ENCODE measurements at places on chromosomes 4 and X.

DNA sequence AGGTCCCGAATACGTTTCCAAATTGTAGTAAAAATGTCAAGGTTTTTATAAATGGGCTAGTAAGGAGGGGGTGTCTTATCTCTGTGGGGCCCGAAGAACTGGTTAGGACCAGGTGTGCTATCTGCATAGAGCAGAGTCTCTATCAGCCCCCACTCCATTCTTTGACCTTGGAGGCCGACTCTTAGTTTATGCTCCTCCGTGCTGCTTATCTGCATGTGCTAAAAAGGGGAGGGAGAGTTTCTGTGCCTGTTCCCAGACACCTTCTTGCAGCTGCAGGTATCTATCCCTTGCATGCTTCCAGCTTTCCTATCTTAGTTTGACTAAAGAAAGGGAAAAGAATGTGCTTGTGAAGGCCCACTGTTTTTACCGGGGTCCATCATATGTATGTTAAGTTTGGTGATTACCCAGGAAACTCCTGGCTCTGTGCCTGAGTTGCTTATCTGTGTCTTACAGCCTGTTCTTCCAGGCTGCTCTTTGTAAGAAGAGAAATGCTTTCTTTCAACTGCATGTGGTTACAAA lies 28.6 kb upstream of the NAF1 start:
- DNase-seq = no peak

GRCh38 chr4:106165351-106166010 lies 150.5 kb downstream of the TBCK start:
- no peak for DNase-seq

- no peak for DNase-seq
Measured at GRCh38 chrX:118164138-118164537, 47.5 kb upstream of the KLHL13 start.

DNA sequence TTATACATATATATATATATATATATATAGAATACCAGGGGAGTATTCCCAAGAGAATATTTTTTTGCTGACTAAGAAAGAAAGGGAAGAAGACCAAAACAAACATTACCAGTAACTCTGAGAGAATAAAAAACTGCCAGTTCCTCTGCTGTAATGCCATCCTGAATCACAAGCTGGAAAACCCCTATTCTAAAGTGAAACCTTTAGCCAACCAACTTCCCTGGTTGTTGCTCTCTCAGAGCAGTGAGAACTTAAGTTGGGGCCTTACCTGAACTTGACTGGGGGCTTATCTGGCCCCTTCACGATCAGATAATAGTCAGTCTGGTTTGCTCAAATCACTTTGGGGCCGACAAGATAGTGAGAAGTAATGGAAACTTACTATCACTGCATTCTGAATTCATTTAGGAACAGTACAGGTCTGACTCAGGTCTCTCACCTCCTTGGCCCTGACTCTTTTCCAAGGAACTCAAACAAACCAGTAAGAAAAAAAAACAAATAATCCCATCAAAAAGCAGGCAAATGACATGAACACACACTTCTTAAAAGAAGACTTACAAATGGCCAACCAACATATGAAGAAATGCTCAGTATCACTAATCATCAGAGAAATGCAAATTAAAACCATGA lies 62.5 kb downstream of the CD40LG start:
- DNase-seq = no peak

- no peak for DNase-seq
Measured at GRCh38 chr4:125739760-125740159, 425.0 kb downstream of the FAT4 start.

DNA sequence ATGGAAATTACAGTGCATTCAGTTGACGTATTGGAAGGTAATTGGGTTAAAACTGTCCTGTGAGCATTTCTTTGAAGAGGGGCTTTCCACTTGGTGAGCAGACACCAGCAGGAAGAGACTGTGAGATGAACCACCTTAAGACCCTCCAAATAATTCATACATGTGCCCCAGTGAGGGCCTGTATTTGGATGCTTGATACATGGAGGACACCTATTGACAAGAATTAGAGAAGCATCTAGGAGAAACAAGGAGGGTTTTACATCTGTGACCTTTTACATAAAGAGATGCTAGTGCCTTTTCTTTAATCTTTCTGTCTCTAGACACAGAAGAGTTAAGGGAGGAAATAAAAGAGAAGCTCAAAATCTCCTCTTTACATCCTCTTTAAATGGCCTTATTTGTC lies 1115.3 kb upstream of the IGFBP7 start:
- no peak for DNase-seq

DNA sequence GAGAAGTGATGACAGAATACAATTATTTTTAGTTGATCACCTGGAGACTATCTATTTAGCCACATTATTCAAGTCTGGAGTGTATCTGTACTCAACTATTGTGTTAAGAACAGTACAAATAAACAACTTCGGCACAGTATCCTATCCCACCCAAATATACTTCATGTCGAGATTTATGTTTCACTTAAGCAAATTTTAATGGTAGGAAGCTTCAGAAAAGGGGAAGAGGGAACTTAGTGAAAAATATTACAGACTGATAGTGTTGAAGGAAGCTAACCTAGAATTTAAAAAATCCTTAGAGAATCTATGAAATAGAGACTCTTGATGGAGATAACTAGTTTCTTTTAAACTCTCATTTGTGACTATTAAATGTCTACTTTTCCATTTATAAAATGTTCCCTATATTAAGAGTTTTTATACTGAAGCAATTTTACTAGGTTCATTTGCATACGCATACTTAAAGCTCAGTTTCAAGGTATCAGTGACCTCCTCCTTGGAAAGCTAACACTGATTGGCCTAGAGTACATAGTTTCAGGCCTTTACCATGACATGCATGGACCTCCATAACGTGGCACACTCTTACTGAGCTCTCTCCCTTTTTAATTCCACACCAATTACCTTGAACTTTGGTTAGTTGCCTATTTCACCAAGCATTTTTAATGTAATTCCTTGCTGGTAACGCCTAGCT lies 197.7 kb downstream of the CAMK2D start:
- no peak for DNase-seq

- no peak for DNase-seq
Measured at GRCh38 chrX:37350034-37350365, 836 bp downstream of the PRRG1 start.

GRCh38 chr4:129415004-129415403 lies 319.1 kb downstream of the C4orf33 start:
- no peak for DNase-seq

DNA sequence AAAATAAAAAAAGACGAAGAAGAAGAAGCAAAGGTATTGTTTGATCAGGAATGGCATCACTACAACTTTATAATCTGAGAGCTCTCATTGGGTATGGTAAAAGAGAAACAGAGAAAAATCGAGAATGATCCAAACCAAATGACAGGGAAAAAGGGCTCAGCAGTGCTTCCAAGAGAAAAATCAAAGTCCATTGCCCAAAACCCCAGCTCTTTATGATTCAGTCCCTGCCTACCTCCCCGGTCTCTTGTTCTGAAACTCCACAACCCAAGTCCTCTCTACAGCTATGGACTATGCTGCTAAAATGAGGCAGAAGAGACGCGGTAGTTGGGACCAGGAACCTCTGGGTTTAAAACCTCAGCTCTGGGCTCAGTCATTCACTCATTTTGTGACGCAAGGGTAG lies 341.1 kb upstream of the PPARGC1A start:
- DNase-seq = no peak

- DNase-seq = no peak
Measured at GRCh38 chr4:74770226-74770910, 24.0 kb downstream of the BTC start.

DNA sequence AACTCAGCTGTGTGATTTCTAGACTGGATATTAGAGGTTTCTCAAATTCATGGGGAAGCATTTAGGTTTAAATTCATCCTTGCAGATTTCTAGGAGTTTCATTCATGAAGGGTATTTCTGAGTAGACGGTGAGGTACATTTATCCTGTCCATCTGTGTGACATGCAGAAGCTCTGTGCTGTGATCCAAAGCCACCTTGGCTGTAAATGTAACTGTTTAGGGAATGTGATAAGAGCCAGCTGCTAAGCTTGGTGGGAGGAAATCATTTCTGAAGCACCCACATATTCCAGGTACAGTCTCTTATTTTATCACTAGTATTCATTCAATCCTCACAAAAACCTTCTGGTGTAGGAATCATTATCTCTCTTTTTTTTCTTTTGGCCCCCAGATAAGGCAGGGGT lies 8.7 kb upstream of the DCTD start:
- DNase-seq = no peak

GRCh38 chr4:34485252-34485651 lies 1759.1 kb downstream of the ARAP2 start:
- no peak for DNase-seq

DNA sequence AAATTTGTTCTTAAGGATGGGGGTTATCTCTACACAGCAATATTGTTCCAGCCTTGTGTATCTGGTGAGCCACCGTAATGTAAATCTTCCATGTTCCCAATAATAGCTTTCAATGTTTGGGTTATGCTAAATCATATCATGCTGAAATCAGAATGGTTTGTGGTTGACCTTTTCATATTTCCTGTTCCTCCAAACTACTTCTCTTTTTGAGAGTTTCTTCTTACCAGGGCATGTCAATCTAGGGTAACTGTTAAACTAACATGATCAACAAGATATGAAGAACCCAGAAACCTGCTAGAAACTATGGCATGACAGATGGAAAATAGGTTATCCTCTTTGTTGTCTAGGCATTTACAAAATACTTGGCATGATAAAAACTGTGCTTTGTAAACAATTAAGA lies 22.0 kb downstream of the TNMD start:
- no peak for DNase-seq

DNA sequence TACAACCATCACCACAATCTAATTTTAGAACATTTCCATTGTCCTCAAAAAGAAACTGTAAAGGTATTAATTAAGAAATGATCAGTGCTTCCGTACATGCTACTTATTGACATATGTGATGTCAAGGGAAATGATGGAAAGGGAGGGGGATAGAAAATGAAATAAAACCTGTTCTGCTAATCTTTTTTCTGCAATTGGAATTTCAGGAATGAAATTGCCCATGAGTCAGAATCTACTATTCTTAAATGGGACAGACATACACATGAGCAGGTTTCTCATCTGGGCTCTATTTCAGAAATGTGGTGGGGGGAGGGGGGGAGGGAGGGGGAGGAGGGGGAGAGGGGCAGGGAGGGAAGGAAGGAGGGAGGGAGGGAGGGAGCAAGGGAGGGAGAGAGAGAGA lies 91.0 kb downstream of the SHROOM4 start:
- no peak for DNase-seq

DNA sequence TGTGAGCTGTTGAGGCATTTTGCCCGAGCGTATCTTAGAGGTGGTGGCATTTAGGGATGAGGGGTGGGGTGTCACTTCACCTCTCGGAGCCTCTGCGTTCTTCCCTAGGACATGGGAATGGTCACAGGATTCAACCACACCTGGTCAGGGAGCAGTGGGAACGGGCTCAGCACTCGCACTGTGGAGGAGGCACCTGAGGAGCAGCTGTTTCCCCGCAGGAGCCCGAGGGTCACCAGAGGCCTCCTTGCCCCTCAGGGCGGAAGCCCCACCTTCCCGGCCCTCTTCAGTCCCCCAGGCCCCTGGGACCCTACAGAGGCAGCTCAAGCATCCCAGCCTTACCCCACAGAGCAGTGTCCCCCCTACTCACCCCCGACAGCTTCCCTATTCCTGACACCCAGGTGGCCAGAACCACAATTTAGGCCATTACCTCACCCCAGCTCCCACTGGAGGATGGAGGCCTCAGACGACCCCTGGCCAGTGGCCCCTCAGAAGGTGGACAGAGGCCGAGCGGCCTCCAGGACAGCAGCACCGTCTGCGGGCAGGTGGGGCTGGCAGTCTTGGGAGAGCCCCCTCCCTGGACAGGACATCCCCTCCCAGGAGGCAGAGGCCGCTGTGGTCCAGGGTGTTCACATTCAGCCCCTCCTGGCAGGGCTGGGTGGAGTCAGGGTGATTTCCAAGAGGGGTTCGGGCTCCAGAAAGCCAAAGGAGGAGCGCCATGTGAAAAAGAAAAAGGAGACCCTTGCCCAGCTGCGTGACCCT lies 4.2 kb upstream of the HTRA3 start:
- no peak for DNase-seq

DNA sequence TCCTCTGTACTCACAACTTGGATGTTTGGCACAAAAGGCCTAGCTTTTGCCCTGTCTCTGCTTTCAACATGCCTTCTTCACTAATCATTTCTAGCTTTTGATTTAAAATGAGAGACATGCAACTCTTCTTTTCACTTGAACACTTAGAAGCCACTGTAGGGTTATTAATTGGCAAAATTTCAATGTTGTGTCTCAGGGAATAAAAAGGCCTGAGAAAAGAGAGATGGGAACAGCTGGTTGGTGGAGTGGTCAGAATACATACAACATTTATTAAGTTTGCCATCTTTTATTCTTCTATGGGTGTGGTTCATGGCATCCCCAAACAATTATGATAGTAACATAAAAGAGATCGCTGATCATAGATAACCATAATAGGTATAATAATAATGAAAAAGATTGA lies 114.3 kb downstream of the FBXW7 start:
- no peak for DNase-seq

DNA sequence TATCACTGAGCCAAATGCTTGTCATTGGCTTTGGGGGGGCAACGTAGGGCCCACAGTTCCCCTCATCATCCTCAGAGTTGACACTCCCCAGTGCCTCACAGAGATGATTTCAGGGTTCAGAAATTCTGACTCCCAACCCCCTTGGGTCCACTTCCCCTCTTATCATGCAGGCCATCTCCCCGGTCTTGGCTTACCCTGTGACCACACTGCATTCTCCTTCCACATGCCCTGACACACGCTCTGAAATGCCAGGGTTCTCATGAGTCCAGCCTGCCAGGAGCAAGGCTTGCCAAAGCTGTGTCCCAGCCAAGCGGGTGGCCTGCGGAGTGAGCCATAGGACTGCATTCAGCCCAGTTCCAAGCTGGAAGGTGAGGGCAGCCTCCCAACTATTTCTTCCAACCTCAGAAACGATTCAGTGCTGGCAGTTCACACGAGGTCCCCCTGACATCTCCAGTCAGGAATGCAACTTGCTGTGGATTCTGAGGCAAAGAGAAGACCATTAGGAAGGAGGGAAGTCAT lies 101.2 kb downstream of the SMIM20 start:
- DNase-seq = no peak
